CD4-positive, alpha-beta T cell treated with Interleukin-1 beta for 1 hour (primary cell): ENCODE measurements at places on chromosomes 6 and 20.

GRCh38 chr6:2990248-2990931 is 9.3 kb upstream of the NQO2 start:
- peak; percentile 4 for DNase-seq

GRCh38 chr20:44948107-44948506 is 12.1 kb downstream of the TOMM34 start:
- no peak for DNase-seq

DNA sequence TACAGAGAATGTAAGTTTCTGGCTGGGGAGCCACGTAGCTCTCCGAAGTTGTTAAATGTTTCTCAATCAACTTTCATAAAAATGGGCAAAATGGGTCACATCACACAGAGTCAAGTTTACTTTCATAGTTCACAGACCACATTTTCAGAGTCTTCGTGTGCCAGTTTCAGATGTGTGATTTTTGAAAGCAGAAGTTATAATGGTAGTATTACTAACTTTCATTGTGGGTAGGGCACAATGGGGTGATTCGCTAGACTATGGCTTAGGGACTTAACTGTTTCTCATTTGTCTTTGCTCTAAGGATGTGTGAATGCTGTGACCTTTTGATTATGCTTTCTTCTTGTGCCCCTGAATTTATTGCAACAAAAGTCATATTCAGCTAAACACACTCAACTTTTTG is 109.0 kb upstream of the SUPT3H start:
- no peak for DNase-seq

DNA sequence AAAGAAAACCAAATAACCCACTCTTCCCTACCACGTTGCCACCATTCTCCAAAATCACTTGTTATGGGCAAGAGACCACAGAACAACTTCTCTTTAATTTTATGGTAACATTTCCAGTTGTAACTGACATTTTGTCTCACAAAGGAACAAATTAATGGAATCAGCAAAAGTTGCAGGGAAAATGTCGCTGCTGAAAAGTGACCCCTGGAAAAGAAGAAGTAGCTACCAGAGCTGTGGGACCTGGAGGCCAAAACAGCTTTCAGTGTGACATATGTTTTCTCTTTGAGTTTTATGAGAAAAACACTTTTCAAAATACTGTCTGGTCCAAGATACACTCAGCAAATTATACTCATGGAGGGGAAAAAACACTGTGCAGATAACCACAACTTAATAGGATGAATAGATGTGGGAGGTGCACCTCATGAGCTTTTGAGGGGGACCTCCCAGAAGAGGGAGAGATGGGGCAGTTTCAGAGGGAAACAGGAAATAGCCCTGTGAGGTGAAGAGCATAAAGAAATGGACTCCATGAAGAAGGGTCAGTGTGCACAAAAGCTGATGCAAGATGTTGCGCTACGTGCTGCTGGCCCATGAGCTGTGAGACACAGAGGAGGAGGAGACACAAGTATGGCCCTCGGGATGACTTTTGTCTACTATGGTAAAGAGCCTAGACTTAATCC is 87.3 kb downstream of the DTNBP1 start:
- DNase-seq: no peak

DNA sequence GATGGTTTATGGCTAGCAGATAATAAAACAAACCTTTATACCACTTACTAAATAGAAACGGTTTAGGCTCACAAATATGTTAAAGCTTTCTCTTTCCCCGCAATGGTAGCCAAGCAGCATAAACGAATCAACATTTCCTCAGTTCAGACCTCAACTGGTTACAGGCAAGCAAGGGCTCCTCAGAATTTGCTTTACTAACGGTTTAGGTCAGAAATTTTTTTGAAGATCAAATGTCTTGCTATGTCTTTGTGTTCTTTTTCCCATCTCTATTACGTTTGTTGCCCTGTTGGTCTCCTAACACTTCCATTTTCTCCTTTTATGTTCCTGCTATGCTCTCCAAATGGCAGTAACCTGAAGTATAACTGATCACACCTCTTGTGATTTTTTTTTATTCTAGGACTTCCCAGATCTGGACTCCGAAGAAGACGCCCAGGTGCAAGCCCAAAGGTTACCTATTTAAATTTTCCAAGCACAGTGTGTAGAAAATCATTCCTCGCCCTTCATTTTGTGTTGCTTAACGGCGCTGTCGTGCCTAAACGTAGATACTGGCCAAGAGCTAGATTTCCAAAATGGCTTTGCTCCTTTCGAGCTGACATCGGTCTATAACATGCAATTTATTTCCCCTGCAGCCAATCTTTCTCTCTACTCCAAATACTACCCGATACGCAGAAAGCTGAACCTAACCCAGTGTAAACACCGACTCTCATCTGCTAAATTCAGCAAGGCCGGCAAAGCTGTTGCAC is 717 bp upstream of the ASF1A start:
- DNase-seq: peak; percentile 76

DNA sequence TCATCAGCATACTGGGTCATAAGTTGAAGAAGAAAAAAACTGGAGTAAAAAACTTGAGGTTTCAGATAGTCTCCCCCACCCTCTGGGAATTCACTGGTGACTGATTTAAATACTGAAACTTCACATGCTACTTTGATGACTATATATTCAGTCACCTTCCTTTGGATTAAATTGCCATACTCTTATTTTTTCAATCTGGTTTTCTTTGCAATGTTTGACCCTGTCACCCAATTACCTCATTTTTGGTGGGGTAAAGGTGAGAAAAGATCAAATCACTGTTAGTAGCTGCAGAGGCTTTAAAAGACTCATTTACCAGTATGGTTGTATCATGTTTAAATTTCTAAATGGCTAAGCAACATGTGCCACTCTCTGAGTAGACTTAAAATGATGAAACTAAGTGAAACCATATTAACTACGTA is 862.7 kb upstream of the FLRT3 start:
- no peak for DNase-seq

- DNase-seq: no peak
Measured at GRCh38 chr6:145688493-145688905, 46.8 kb downstream of the EPM2A start.

DNA sequence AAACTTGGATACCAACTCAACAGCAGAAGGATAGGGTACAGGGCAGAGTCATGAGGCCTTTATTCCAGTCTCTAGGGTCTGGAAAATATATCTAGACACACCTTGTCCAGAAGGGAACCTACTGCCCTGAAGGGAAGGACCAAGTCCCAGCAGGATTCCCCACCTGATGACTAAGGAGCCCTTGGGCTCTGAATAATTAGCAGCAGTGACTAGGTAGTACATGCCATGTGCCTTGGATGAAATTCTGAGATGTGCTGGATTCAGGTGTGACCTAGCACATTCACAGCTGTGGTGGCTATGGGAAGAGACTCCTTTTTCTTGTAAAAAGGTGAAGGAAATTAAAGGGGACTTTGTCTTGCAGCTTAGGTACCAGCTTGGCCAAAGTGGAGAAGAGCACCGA is 364.3 kb upstream of the PTCHD4 start:
- no peak for DNase-seq

DNA sequence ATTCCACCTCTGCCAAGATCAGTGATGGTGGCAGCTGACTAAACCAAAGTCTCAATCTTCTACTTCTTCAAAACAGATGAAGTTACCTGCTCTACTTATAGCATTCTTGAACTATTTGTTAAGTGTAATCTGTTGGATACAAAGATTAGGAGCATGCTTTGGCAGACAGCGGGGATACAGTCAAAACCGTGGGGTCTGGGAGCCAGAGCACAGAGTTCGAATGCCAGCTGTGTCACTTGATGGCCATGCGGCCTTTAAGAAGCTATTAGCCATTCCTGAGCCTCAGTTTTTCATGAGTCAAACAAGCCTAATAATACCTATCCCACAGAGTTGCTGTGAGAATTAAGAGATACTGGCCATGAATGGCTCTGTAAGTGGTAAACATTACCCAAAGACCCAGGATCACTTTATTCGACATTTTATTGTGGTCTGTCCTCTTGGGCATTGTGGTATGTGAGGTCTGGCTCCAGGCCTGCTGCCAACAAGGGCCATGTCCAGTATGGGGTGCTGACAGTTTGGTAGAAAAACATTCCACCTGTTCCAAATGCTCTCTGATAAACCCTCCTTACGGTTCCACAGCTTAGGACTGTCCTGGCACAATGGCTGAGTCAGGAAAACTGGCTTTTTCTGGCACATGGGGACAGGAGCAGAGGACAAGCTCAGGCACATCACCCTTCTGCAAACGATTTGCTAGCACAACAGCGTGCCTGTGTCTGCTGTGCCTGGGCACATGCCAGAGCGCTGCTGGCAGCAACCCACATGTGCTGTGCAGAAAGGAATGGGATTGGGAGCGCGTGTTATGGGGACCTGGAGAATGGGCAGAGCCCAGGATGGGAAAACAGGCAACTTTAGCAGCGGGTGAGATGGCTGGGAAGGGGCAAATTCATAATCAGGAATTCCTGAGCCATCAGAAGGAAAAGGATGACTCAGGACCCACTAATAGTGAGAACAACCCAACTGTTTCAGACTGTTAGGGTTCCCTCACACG is 15.7 kb upstream of the FAM83C start:
- no peak for DNase-seq

- no peak for DNase-seq
Measured at GRCh38 chr20:61724376-61724775, 341.3 kb downstream of the TAF4 start.

DNA sequence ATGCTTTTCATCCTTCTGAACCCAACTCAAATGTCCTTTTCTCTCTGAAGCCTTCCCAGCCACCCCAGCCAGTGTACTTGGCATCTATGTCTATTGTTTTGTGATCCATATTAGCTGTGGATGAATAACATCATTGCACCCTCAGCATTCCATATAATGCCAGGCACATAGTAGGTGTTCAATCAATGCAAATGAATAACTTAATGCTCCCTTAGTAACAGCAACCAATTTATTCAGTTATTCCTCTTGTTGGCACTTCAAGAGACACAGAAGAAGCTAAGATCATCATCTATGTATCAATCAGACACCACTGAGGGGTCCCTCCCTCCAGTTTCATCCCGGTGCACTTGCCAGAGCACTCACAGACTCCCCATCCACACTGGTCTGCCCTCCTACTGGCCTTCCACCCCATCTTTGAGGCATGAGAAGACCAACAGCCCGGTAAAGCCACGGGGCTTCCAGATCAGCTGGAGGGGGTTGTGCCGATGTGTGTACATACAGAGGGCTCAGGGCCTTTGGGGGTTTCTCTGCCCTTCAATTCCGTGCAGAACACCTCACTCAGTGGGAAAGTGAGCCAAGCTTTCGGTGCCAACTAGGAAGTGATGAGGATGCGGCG is 2.4 kb upstream of the TAF8 start:
- no peak for DNase-seq

GRCh38 chr6:108166664-108167448 is 1.0 kb downstream of the NR2E1 start:
- no peak for DNase-seq

GRCh38 chr20:20304942-20305341 is 63.0 kb upstream of the INSM1 start:
- DNase-seq: no peak

GRCh38 chr20:33553516-33553915 is 63.6 kb downstream of the CBFA2T2 start:
- no peak for DNase-seq

- DNase-seq: no peak
Measured at GRCh38 chr20:57208198-57208597, 58.2 kb downstream of the BMP7 start.

GRCh38 chr6:107105511-107106116 is 9.7 kb downstream of the BEND3 start:
- no peak for DNase-seq

DNA sequence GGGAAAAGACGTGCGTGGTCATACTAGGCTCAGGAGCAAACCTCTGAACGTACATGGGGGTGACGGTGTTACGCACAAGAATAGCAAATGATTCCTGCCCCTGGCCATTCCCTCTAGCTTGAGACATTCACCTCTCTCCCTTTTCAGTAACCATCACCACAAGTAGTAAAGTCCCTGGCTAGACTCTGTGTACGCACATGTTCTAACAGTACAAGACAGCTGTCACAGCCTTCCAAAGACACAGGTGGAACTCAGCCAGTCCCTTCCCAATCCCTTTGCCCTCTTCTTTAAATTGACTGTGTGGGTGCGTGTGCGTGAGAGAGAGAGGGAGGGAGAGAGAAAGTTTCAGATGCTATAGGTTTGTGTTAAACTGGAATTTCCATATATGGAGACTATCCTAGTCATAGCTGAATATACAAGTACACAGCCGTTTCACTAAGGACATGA is 67.3 kb downstream of the LY86 start:
- no peak for DNase-seq

DNA sequence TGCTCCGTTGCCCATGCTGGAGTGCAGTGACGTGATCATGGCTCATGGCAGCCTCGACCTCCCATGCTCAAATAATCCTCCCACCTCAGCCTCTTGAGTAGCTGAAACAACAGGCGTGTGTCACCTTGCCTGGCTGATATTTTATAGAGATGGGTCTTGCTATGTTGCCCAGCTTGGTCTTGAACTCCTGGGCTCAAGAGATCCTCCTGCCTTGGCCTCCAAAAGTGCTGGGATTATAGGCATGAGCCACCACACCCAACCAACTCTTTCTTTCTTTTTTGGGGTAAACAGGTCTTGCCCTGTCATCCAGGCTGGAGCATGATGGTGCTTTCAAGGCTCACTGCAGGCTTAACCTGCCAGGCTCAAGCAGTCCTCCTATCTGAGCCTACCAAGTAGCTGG is 266.4 kb downstream of the CDKAL1 start:
- no peak for DNase-seq

DNA sequence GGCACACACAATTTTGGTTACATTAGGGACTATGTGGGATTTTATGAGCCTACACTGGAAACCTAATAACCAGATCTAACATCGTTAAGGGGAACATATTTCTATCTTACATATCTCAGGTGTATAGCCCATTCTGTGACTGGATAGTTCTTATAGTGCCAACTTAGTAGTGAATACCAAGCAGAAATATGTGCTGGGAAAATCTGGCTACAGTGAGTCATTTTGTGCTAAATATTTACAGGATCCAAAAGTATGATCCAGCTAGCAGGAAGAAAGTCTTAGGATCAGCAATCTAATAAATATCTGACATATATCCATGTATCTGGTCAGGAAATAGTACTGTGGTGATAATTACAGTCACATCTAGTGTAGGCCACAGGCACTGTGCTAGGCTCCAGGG is 94.6 kb upstream of the INSM1 start:
- no peak for DNase-seq

- no peak for DNase-seq
Measured at GRCh38 chr6:25042984-25043725, 107.4 kb upstream of the RIPOR2 start.

GRCh38 chr6:18388942-18389341 is 1.8 kb downstream of the RNF144B start:
- DNase-seq: no peak

GRCh38 chr6:162173466-162173865 is 554.1 kb downstream of the PRKN start:
- no peak for DNase-seq
